ENCODE measurements at places on chromosomes 16 and 17.

DNA sequence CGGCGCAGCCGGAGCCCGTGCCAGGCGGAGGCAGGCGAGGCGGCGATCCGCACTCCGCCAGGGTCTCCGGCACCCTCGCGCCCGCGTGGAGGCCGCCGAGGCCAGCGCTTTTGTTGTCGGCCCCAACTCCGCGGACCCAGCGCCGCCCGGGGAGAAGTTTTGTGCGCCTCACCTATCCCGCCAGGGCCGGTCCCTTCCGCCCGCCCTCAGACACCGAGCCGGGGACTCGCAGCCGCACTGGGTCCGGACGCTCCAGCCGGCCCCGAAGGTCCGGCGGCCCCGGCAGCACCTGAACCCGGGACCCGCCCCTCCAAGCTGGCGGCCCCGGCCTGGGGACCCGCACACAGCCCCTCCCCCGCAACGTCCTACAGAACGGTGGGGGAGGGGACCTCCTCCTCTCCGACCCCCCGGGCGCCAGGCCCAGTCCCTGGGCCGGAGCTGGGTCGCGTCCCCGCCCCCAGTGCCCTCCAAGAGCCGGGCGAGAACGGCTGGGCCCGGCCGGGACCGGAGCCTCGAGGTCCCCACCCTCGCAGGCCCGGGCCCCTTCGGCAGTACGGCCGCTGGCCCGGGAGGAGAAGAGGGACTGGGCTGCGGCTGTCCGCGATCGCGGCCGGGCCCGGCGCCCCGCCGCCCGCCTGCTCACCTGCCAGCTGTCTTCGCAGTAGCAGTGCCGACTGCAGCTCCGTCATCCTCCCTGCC, 698 bp downstream of the UBE2G1 start:
- no peak for DNase-seq

GRCh38 chr16:78906135-78906534, 694.4 kb downstream of the MAF start:
- no peak for DNase-seq

DNA sequence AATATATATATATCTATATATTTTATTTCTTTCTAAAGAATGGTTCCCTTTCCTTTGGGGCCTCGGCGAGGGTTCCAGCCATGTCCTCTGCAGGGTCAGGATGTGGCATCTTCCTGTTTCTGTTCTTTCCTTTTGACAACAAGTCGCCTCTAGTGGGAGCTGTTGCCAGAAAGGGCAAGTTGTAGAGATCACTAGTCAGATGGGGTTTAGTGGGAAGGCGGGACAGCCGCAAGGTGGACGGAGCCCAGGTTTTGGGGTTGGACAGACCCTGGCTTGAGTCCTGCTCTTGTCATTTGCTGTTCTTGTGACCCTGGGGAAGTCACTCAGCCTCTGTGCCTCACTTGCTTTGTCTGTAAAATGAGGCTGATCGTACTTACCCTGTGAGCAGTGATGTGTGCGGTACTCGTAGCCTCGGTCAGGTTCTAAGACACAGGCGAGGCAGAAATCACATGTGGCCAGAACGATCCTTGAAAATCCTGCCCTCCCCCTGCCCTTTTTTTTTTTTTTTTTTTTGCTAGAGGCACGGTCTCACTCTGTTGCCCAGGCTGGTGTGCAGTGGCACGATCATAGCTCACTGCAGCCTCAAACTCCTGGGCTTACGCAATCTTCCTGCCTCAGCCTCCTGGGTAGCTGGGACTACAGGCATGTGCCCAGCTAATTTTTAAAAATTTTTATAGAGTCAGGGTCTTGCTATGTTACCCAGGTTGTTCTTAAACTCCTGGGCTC, 80.1 kb downstream of the ABCC6 start:
- DNase-seq: no peak

DNA sequence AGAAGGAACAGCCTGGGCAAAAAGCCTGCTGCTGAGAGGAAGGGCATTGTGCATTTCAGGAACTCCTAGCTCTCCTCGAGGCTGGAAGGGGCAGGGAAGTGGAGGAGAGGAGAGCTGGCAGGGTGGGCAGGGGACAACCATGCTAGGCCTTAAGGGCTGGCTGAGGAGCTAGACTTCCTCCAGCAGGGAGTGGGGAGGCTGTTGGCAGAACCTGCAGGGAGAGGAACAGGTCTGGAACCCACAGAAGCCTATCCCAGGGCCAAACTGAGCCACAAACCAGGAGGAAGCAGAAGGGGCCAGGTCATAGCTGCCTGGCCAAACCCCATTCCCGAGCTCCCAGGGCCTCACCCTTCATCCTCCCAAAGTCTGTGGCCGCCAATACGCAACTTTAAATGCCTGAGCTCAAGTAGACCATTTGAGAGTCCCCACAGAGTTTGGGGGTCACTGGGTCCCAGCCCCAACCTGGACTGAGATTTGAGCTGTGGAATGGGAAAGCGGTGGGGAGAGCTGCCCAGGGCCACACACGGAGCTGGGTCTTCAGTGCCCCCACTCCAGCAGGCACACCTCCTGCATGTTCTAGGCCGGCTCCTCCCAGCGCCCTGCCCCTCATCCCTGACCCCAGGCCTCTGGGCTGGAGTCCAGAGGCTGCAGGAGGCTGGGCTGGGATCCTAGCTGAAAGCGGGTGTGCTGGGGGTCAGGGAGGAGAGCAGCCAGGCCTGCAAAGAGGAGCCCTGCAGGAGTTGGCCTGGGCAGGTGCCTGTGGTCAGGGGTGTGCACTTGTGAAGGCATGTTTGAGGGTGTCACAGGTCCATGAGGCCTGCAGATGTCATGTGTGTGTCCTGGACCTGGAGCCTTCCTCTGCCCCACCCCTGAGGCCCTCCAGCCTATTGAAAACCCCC, 4.5 kb downstream of the CDH5 start:
- no peak for DNase-seq
